Mesenteric fat pad (tissue), 1 donor: ENCODE measurements at places on chromosomes 11 and 22. TPM values are rescaled to one million over a fixed set of nuclear protein-coding genes. Genes with fewer than 3 reads are reported as not detected.
A peak's percentile ranks its signal among the peaks of the same experiment; 100 is the strongest.

DNA sequence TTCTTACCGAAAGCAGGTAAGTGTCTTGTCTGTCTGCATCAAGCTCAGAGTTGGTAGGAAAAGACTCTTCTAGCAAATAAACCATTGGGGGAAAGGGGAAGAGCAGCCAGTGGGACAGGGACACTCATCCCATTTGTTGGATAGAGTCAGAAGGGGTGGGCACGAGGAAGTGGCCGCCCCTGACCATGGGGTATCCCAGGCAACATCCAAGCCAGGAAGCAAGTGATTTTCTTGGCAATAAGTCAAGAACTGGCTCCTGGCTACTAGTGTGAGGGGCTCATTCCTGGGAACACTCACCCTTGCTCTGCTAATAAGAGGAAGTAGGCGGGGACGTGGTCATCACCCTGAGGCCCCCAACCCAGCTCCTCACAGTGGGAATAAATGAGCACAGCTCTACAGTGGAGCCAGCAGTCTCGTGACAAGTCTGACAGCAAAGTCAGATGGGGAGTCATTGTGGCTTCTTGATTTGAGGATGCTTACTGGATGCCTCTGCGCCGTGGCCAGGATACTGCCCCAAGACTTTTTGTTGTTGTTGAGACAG, 6.7 kb downstream of the SLC25A18 start:
- no peak for DNase-seq

Gene TMEM191B
- total RNA-seq: 0.84 TPM

Gene CNGA4
- not detected for total RNA-seq

GRCh38 chr11:45817191-45817590, 12.2 kb downstream of the SLC35C1 start:
- peak; percentile 35 for DNase-seq

Gene SULT4A1
- 1.7 TPM for total RNA-seq

Gene NAALAD2
- total RNA-seq: 2.7 TPM

DNA sequence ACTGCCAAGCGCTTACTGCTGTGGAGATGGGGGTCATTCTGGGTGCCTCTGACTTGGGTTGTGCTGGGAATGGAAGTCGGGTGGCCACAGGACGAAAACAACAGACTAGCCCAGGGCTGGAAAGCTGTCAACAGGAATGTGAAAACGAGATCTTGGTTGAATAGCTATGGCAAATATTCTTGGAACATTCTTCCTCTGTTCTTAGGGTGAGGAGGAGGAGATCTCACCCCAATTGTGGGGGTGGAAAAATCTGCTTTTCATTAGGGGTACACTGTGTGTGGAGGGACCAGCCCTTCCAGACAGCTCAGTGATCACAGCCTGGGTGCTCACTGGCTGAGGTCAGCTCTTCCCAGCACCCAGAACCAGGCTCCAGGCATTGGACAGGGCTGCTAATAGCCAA, 52.0 kb upstream of the PRSS23 start:
- DNase-seq: no peak

Gene MYOD1
- total RNA-seq: not detected

GRCh38 chr11:17767301-17767885, 32.8 kb downstream of the KCNC1 start:
- DNase-seq: no peak

GRCh38 chr11:86120807-86121206, 51.9 kb upstream of the PICALM start:
- no peak for DNase-seq

DNA sequence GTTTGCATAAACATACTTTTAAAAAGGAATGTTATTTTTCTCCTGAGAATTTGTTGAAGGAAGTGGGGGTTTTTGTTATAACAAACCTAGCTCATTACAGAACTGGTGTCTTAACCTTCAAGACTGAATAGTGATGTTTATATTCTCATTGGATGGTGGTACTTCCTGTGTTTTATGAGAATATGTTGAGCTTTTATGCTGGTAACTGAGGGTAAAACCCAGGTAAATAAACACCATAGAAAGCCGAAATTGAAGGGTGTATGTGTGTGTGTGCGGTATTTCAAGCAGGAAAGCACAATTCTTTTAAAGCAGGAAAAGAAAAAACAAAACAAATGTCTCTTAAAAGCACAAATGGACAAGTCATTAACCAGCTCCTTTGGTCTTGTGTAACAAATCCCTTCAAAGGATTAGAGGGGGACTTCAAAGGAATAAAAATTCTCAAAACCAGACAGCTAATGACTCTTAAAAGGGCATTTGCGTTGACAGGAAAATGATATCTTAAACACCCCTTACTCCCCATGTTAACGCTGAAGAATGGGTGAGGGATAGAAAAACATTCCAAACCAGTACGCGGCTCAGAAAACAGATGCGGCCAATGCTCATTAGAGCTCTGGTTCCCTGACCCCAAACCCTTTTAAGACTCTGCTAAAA, 23.8 kb downstream of the LMO2 start:
- no peak for DNase-seq

Gene SCGB1C1
- total RNA-seq: not detected

- no peak for DNase-seq
Observed at GRCh38 chr11:72781313-72782080, 12.3 kb downstream of the STARD10 start.

DNA sequence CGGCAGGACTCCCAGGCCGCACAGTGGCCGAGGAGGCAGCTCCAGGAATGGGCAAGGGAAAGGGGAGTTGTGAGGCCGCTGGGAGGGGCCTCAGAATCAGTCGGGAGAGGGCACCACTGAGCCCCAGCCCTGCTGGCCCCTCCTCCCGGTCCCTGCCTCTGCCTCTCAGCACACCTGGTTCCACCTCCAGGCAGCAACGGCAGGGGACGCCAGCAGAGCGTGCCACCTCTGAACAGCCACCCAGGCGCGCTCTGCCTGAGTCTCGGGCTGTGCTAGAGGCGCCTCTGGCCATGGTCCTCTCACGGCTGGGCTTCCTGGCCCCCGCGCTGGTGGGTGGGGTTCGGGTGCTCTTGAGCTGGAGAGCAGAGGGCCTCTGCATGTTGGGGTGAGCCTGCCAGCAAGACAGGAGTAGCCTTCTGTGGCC, 33.0 kb downstream of the MOB2 start:
- DNase-seq: no peak

DNA sequence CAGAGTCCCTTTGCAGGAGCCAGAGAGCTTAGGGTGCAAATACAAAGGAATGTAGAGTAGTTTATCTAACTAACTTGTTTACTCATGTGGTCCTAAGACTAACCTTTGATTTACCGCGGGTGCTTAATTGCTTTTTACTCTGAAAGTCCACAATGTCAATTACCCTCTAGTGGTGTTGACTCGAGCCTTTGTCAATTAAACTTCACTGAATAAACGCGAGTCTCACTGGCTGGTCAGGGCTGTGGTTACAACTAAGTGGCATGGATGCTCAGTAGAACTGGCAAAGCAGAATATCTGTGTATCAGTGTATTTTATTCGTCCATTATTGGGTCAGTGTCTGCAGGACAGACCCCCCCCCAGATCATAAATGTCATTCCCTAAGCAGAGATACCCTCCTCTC, 181.7 kb downstream of the OR4C45 start:
- DNase-seq: no peak

DNA sequence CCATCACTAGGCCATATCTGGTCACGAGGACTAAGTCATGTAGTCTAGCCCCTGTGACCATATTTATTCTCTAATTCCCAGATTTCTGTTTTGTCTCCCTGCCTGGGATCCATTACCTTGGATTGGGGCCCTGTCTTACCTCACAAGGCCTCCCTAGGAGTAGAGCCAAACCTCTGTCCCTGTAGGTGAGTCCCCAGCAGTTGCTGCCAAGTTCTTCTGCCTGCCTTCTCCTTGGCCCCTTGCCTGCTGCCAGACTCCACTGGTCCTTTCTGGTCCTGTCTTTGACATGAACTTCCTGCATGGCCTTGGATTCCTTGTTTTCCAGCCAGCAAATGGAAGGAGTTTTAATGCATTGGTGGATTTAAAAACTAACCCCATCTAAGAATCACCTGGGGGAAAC, 35.6 kb upstream of the CADM1 start:
- no peak for DNase-seq

GRCh38 chr11:32830413-32830738, 649 bp downstream of the PRRG4 start:
- no peak for DNase-seq

Gene SMTNL1
- total RNA-seq: not detected

GRCh38 chr11:68528630-68529029, 68.1 kb downstream of the PPP6R3 start:
- no peak for DNase-seq

DNA sequence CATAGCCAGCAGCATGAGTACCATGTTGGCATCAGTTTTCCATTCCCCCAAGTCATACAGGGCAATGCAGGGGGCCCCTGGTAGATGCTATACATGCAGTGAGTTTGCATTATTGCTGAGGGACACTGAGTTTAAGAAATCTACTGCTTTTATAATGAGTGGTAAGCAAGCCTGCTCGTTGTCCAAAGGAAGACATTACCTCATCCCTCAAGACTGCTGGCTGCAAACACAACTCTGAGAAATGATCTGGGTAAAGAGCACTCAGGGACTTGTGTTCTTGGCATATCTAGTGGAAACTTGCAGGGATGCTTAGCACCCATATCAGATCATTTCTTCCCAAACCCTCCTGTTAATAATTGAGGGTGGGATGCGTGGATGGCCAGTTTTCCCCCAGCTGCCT, 77.9 kb downstream of the CWC15 start:
- DNase-seq: no peak

GRCh38 chr11:107957109-107957588, 28.9 kb downstream of the RAB39A start:
- no peak for DNase-seq
